ENCODE measurements at places on chromosomes 2 and 18. TPM values are rescaled to one million over a fixed set of nuclear protein-coding genes. Genes with fewer than 3 reads are reported as not detected.

- DNase-seq = no peak
Observed at GRCh38 chr2:149005471-149006077, 32.9 kb upstream of the LYPD6B start.

- no peak for DNase-seq
Observed at GRCh38 chr2:75195076-75195691, 4.1 kb downstream of the TACR1 start.

HOXD13 gene
- not detected for polyA plus RNA-seq

DNA sequence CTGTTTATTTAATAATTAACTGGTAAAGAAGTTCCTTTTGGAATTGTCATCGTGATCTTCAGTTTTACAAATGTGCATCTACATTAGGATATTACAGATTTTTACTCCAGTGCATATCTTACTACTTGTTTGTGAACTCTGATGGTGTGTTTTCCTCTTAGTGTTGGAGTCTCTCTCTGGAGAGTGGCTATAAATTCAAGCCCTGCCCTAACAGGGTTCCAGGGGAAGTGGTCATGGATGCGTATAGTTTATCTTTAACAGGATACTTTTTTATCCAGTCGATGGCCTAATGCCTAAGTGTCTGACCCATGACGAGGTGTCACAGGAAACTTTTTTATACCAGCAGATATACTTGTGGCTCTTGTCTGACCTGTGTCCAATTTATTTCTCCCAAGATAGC, 75.4 kb downstream of the CHN1 start:
- DNase-seq = no peak

MEP1B gene
- polyA plus RNA-seq = not detected

DNA sequence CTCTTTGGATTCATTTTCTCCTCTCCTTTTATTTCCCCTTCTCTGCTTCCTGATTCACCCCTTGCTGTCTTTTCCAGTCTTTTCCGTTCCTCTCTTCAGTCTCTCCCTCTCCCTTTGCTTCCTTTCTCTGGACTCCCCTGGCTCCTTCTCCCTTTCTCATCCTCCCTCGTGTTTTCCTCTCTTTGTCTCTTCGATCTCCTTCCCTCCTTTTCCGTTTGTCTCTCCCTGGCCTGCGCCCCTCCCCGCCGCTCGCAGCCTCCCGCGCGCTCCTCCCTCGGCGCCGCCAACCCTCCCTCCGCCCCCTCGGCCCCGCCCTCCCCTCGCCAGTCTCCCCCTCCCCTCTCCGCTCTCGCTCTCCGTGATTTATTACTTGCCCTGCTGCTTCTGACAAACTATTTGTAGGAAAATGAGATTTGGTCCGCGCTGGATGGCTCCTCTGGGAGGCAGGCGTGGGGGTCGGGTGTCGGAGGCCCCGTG, 46.0 kb upstream of the PAX8 start:
- DNase-seq = peak; percentile 79

DNA sequence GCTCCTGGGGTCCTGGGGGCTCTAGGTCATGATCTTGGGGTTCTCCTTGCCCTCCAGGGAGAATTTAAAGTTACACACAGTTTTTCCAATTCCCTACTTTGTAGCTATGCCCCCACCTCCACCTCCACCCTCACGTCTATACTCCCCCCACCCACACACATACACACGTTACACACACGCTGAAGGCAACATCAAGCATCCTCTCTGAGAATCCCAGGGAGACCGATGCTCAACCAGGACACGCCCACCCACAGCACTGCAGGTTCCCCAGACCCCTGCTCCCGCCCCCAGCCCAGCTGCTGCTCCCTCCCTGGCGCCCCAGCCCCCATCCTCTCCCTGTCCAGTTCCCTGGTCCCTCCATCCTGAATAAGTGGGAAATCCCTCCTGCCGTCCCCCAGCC, 6.4 kb upstream of the TNS1 start:
- DNase-seq = peak; percentile 62
